Stimulated activated CD8-positive, alpha-beta memory T cell treated with anti-CD3 and anti-CD28 coated beads, Interleukin-15, amount 100 ng/mL, for 24 hours (primary cell): ENCODE measurements at places on chromosomes 11 and 22.

- DNase-seq = no peak
Observed at GRCh38 chr11:115201111-115201792, 303.0 kb downstream of the CADM1 start.

- DNase-seq = no peak
Observed at GRCh38 chr11:86735451-86736290, 63.3 kb upstream of the ME3 start.

GRCh38 chr11:67482275-67482826 is 475 bp upstream of the AIP start:
- no peak for DNase-seq

- DNase-seq = no peak
Observed at GRCh38 chr22:16937811-16938210, 70.2 kb downstream of the GAB4 start.

GRCh38 chr11:43693069-43693468 is 12.5 kb downstream of the HSD17B12 start:
- DNase-seq = no peak

DNA sequence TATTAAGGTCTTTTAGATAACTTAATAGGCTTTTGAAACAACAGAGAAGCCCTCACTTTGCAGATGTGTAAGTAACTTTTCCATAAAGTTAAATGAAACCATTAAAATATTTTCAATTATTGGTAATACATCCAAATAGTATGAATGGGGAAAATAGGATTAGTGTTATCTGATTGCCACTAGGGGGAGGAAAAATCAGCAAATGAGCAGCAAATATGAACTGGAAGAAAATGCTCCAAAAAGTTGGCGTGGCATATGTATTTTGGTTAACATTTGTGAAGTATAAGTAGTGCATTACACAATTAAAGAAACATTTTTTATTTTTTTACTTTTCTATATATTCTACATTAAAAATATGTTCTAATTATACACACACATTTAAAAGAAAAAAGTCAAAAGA is 259.8 kb upstream of the ANO5 start:
- DNase-seq = no peak

DNA sequence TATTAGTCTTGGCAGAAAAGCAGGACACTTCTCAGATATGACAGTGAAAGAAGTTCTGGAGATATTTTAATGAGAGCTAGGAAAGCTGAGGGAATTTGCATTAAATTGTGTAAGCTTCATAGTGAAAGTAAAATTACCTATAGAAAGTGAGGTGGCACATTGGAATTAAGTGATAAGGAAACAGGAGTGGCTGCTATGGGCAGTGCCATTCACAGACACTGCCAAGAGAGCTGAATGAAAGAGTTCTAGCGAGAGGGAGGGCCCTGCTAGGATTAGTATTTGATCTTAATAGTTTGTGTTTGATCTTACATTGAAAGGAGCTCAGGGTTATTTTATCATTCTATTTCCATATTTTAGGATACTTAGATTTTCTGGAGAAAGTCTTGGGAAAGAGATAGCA is 351.9 kb downstream of the DDX10 start:
- no peak for DNase-seq

DNA sequence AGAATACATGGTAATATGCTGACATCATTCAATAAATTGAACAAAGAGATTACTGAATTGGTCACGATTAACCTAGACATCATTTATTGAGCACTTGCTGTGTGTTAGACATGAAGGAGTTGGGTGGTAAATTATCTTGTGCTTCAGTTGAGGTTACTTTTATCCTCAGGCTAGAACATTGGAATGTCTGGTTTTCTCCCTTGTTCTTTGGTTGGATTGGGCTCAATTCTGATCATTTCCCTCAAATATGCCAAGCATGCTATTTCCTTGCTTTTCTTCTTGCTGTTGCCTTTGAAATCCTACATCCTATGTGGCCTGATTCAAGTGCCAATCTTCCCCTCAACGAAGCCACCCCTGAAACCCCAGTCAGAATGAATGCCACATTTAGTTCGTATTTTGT is 65.8 kb downstream of the DEUP1 start:
- no peak for DNase-seq

- no peak for DNase-seq
Observed at GRCh38 chr11:92222701-92223100, 1.9 kb upstream of the FAT3 start.

DNA sequence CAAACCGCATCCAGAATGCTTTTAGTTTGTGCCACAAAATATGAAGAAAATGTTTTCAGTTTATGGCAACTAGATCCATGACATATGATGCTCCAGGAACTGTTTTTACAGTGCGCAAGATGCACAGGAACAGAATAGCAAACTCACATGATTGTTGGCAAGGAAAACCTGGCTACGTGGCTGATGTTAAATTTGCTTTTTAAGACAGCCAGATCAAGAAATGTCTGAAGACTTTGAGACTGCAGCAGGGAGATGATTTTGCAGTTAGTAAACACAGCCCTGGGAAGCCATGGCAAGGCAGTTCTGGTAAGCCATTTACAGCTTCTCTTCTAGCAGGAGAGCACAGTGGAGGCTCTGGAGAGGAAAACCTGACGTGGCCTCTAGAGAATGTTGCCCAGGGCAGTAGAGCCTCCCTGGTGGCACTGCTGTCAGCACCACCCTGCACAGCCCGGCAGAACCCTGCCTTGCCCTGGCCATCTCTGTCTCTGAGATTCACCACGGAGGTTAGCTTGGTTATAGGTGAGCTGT is 69.8 kb upstream of the TNRC6B start:
- DNase-seq = no peak

DNA sequence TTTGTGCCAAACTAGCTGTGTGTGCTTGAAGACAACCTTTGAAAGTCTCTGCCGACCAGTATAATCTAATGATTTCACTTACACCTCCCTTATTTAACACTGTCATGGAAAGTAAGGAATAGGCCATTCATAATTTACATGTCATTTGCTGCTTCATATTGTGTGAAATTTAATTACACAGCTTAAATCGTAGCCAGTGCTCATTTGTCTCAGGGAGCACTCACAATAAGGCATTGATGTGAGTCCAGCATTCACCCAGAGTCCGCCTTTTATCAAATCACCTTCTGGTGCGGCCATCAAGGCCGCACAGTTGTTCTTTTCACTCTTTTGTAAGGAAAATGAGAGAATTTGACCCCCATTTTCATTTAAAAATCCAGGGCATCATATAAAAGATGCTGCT is 46.9 kb downstream of the PAX6 start:
- DNase-seq = no peak

- no peak for DNase-seq
Observed at GRCh38 chr11:116175707-116176106, 597.1 kb downstream of the BUD13 start.

DNA sequence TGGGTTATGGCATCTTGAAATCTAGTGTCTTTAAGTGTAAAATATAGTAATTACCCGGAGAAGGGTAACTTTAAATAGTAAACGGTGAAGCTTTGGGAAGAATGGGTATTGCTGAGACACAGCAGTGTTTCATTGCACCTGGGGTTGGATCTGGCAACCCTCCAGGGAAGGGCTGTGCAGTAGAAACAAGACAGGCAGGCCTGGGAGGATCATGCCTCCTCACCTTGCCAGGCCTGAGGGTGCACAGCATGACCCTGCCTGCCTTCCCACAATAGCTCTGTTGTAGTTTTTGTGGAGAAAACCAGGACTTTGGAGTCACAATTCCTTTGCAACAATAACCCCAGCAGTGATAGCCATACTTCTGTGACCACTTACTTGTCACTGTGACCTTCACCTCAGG is 64.6 kb upstream of the ADSL start:
- DNase-seq = no peak

- no peak for DNase-seq
Observed at GRCh38 chr11:4979036-4979435, 15.6 kb upstream of the OR51L1 start.
